ENCODE measurements at places on chromosomes 12 and 14.

GRCh38 chr14:66405158-66405557, 81.0 kb upstream of the CCDC196 start:
- DNase-seq = no peak

- no peak for DNase-seq
Observed at GRCh38 chr12:123478762-123479161, 20.8 kb downstream of the SNRNP35 start.

DNA sequence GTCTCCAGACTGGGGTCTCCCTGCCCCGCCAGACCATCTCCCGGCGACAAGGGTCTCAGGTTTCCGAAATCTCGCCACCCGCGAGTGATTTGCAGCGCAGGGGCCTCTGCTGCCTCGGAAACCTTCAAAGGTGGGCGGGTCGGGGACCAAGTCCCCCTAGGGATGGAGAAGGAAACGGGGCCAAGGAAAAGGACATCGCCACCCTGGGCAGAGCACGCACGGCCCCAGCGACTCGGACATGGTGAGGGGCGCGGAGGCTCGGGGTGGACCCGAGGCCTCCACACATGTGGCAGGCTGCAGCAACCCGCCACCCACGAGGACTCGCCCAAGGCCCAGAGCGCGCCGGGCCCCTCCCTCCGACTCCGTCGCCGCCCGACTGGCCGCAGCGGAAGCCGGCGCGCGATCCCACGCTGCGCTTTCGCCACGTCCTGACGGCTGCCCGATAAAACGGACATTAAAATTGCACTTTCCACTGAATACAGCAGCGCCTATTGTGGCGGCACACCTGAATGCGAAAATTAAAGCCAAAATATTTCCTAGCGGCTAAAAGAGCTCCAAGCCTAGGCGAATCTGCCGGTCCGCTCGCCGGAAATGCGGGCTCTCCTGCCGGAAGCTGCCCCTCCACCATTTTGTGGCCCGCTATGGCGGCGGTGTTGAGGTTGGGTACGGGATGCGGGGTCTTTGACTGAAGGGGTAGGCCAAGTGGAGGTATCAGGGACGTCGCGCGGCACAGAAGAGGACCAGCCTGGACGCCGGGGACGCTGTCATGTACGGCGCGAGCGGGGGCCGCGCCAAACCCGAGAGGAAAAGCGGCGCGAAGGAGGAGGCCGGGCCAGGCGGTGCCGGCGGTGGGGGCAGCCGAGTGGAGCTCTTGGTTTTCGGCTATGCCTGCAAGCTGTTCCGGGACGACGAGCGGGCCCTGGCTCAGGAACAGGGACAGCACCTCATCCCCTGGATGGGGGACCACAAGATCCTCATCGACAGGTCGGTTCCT, at the start of gene SFSWAP:
TSS of gene SFSWAP (plus strand) at position 627 of the 994 bp plus-strand sequence. CDS start at position 767, 140 bp downstream.
- peak; percentile 79 for DNase-seq

GRCh38 chr12:96189781-96190180, 4.4 kb upstream of the ELK3 start:
- DNase-seq = no peak

DNA sequence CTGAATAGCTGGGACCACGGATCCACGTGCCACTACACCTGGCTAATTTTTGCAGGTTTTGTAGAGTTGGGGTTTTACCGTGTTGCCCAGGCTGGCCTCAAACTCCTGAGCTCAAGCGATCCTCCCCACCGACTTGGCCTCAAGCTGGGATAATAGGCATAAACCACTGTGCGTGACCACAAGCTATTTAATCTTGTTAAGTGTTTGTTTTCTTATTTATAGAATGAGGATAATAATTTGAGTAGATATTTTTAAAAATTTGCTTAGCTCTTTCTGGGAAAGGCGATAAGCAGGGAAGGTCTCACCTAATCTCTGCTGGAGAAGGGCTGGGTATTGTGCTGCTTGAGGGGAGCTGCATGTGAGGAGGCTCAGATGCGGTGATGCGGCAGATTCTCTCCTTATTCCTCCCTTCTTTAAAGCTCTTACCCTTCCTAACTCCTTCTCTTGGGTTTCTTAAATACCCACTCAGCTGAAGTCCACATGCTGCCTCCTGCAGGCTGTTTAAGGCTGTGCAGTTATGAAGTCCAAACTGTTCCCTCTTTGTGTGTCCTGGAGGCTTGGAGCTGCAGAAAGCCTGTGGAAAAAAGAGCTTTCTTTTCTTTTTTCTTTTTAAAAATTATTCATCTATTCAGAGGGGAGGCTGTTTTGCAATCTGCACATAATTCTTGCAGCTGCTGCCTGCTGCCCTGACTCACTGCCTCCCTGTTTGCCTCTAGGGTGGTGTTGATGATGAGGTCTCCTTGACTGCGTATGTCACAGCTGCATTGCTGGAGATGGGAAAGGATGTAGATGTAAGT, 37.9 kb downstream of the A2ML1 start:
- DNase-seq = peak; percentile 68

DNA sequence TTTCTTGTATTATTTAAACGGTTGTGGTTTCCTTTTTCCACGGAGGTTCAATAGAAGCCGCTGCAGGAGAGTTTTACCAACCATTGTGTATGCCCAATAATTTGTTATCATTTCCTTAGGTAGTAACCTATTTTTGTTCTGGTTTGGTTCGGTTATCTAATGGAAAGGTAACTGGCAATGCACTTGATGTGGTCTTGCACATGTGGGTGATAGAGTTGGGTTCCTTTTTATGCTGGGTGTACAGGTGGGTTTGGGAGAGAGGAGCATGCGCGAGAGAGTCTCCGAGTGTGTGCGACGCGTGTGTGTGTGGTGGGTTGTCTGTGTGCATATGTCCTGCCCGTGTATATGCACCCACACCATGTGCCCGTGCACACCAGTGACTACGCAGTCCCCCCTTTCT, 102.7 kb upstream of the FKBP4 start:
- peak; percentile 53 for DNase-seq

DNA sequence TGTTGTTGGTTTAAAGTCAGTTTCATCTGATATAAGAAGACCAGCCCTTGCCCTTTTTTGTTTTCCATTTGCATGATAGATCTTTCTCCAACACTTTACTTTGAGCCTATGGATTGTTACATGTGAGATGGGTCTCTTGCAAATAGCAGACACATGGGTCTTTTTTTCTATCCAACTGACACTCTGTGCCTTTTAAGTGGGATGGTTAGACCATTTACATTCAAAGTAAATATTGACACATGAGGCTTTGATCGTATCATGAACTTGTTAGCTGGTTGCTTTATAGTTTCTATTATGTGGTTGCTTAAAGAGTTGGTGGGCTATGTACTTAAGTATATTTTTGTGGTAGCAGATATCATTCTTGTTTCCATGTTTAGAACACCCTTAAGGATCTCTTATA, 213.4 kb upstream of the G2E3 start:
- no peak for DNase-seq

DNA sequence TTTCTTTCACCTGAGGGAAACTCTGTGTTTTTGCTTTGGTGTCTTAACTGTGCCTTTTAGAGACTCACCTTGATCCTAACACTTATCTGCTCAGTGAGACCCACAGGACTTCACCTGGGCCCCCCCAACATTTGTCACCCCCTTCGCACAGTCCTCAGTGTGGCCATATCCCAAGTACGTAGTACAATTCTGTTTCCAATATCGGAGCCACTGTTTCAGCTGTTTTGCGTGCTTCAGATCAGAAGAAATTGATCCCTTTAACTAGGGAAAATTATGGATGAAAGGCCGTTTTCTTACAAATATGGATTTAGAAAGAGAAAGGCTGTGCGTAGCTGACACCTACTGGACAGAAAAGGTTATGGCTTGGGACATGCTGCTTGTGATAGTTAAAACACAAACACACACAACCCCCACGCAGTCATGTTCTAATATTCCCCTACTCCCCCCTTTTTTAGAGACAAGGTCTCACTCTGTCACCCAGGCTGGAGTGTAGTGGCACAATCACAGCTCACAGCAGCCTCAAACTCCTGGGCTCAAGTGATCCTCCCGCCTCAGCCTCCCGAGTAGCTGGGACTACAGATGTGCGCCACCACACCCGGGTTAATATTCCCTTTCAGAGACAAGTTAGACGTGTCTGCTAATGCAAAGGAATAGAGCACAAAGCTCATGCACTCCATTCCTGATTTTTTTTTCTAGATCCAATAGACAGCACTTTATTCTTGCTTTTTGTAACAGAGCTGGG, 3.6 kb upstream of the SLC7A8 start:
- DNase-seq = peak; percentile 58

- no peak for DNase-seq
Observed at GRCh38 chr12:52945389-52946232, 3.3 kb upstream of the KRT18 start.

GRCh38 chr12:39779768-39780340, 160.3 kb upstream of the ABCD2 start:
- DNase-seq = no peak

- no peak for DNase-seq
Observed at GRCh38 chr14:75497701-75498100, 24.6 kb upstream of the BATF start.

DNA sequence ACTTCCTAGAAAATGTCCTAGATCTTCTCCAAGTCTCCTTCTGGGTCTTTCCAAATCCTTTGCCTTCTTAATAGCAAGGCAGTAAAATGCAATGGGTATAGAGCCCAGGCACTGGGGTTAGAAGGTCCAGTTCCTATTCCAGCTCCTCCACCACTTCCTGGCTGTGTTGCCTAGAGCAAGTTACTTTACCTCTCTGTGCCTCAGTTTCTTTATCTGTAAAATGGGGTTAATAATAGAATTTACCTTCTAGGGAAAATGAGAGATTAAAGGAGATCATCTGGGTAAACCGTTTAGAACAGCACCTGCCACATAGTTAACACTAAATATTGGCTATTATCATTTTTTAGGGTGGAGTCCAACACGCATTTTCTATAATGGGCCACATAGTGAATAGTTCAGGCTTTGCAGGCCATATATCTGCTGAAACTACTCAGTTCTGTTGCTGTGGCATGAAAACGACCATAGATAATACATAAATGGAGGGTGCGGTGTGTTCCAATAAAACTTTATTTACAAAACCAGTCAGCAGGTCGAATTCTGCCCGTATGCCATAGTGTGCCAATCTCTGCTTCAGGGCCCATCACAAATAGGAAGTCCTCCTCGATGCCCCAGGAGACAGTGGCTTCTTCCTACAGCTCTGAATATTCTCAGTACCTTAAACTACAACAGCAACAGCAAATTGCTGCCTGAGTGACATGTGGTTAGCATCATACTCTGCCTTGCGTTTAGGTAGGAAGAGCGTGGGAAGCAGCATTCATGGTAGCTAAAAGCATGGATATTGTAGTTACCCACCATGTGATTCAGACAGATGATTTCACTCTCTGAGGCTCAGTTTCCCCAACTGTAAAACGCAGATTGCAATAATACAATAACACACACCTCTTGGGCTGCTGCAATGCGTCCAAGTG, 60.9 kb downstream of the SVOP start:
- DNase-seq = no peak

DNA sequence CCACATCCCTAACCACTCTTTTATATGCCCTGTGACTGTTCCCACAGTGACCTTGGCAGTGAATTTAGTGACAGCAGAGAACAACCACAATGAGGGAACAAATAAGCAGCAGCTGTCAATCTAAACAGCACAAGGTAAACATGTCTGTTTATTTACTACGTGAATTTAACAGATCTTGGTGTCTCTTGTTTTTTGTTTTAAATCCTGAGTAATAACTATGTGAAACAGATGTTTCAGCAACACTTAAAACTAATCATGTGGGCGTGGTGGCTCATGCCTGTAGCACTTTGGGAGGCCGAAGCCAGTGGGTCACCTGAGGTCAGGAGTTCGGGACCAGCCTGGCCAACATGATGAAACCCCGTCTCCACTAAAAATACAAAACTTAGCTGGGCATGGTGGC, 17.0 kb upstream of the CFAP54 start:
- DNase-seq = no peak

DNA sequence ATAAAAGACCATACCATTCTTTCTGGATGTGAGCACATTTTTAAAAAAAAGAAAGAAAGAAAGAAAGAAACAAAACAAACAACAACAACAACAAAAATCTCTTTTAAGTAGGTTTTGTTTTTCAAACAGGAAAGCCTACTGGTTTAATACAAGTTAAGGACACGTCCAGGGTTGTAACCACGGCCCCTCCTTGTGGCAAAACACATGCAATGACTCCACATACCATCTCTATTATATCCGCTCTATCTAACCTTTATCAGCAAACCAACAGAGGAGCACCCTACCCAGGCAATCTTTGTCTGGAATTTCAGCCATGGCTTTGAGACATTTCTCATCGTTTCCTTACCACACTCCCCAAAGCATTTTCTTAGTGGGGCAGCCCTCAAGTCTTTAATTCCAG, 360.5 kb upstream of the TMPO start:
- peak; percentile 33 for DNase-seq

- peak; percentile 41 for DNase-seq
Observed at GRCh38 chr12:1305791-1306500, 288.4 kb downstream of the FBXL14 start.

DNA sequence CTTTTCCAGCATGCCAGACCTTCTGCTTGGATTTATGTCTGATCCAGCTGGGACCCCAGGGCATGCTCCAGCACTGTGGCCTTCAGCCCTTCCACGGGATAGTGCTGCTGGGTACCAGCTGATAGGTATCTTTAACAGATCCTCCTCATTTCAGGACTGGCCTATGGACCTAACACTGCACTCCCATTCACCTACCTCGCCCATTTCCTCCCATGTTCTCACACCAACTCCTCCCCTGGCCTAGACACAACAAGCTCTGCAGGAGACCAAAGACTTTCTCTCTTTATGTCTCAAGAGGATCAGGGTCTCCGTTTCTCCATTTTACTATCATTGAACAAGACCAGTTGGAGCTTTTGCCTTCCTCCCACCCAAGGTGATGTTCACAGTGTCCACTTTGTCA, 140.0 kb upstream of the TMCC3 start:
- no peak for DNase-seq

DNA sequence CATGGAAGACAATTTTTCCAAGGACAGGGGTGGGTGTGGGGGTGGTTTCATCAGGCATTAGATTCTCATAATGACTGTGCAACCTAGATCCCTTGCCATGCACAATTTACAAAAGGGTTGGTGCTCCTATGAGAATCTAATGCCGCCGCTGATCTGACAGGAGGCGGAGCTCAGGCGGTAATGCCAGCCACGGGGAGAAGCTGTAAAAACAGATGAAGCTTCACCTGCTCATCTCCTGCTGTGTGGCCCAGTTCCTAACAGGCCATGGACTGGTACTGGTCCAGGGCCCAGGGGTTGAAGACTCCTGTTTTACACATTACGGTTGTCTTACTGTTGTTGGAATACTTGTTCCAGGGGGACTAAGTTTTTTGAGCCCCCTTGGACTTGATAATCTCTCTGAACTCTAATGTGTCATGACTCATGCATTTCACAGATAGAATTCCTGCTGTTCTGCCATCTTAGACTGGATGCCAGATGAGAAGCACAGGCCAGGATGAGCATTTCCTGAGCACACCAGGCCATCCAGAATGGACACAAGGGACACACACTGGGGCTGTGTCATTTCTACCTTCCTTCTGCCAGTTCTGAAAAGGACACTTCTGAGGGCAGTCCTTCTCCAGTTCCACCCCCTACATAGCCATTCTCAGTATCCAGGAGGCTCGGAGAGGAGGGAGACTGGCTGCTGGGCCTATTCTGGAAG, 5.8 kb downstream of the PLEKHD1 start:
- DNase-seq = no peak
